Activated T-helper 17 cell treated with anti-CD3 and anti-CD28 coated beads, Interleukin-2, amount 50 U/mL, for 72 hours (primary cell): ENCODE measurements at places on chromosomes 5 and 9. TPM values are rescaled to one million over a fixed set of nuclear protein-coding genes. Genes with fewer than 3 reads are reported as not detected.
A peak's percentile ranks its signal among the peaks of the same experiment; 100 is the strongest.

DNA sequence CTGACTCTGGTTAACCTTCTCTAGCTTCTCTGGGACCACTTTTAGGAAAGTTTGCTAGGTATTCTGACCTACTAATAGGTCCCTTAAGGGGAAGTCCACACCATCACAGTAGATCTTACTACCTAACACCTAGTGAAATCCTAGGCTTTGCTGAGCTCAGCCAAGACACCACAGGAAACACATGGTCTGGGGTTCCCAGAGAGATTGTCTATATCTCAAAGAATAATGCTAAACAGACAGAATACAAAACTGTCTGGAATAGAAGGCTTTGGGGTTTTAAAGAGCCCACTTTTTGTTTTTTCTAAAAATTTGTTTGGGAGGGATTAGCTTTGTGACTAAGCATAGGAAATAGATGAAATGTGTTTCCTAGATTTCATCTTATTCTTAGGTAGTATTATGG is 395.1 kb downstream of the ARHGEF28 start:
- no peak overlapping the region for H3K4me3 ChIP-seq
- H3K27me3 ChIP-seq: peaks cover 24% of the 10 kb centered on the region
- no peak overlapping the region for H3K27ac ChIP-seq

GRCh38 chr9:108197008-108197365 is 658.8 kb downstream of the ACTL7B start:
- no peaks in the 10 kb centered on the region for H3K36me3 ChIP-seq
- no peak overlapping the region for H3K4me3 ChIP-seq
- no peaks in the 10 kb centered on the region for H3K27me3 ChIP-seq
- no peak overlapping the region for H3K27ac ChIP-seq
- H3K4me1 ChIP-seq: no peaks in the 10 kb centered on the region
- no peak for ATAC-seq

- no peaks in the 10 kb centered on the region for H3K36me3 ChIP-seq
- H3K4me3 ChIP-seq: no peak overlapping the region
- H3K27me3 ChIP-seq: peaks cover 6% of the 10 kb centered on the region
- H3K4me1 ChIP-seq: peaks cover 5% of the 10 kb centered on the region
Observed at GRCh38 chr5:159021901-159022556, 77.7 kb downstream of the EBF1 start.

- no peaks in the 10 kb centered on the region for H3K36me3 ChIP-seq
- H3K4me3 ChIP-seq: no peak overlapping the region
Observed at GRCh38 chr5:93219641-93220145, 361.3 kb downstream of the NR2F1-AS1 start.

DNA sequence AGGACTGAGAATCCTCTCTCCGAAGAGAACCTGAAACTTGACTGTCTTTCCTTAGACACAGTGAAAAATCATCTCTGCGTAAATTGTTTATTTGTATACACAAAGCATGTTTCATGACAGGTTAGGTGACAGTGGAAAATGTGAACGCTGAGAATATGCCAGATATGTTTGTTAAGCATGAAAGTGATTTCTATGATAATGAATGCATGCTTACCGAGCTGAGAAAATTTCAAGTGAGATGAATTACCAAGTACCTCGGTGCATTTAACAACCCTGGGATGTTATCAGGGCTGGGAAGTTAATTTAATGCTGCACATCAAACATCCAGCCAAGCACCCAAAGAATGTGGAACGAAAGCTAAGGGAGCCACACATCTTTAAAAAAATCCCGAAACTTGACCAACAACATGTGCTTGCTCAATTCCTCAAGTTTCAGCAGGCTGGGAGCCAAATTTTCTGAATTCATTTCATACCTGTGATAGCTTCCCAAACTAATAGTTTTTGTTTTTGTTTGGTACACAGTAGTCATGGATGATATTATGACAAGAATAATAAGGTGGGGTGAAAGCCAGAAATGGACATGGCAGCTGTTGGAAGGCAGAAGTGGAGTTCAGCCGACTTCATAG is 336.9 kb downstream of the ARHGEF28 start:
- H3K27me3 ChIP-seq: peaks cover 29% of the 10 kb centered on the region
- H3K4me3 ChIP-seq: no peak overlapping the region
- no peak for ATAC-seq
- no peak overlapping the region for H3K27ac ChIP-seq
- no peaks in the 10 kb centered on the region for H3K4me1 ChIP-seq
- H3K36me3 ChIP-seq: no peaks in the 10 kb centered on the region

DNA sequence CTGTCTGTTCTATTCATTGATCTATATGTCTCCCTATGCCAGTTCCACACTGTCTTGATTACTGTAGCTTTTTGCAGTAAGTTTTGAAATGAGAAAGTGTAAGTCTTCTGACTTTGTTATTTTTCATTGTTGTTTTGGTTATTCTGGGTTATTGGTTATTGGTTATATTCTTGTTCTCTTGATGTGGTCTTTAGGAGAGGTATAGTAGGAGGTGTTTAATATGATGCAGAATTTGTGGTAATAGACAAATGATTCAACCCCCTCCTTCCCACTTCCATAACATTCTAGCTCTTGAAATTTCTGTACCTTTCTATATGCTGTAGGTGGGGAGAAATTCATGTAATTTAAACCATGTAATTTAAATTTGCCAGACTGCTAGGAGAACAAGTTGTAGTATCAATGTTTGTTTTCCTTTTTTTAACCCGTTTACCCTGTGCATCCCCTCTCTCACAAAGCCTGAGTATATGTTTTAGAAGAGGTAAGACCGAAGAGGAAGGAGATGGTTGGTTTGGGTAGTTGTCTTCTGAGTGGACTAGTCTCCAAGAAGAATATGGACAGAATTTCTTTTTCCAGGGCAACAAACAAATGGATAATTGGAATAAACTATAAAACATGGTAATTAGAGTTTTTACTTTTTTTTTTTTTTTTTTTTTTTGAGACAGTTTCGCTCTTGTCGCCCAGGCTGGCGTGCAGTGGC is 19.2 kb downstream of the ANKHD1 start:
- H3K4me3 ChIP-seq: peak overlapping the region; percentile 45
- H3K36me3 ChIP-seq: peaks cover 42% of the 10 kb centered on the region
- H3K27ac ChIP-seq: peak overlapping the region; percentile 38
- H3K4me1 ChIP-seq: peaks cover 45% of the 10 kb centered on the region
- ATAC-seq: peak; percentile 93

GRCh38 chr9:77543131-77543822 is 104.8 kb downstream of the GNA14 start:
- no peaks in the 10 kb centered on the region for H3K4me1 ChIP-seq
- peaks cover 19% of the 10 kb centered on the region for H3K27me3 ChIP-seq
- no peak overlapping the region for H3K27ac ChIP-seq
- ATAC-seq: no peak

Gene ANKRD31
- 0.48 TPM for total RNA-seq

GRCh38 chr5:139985290-139985689 is 57.8 kb downstream of the NRG2 start:
- no peaks in the 10 kb centered on the region for H3K4me1 ChIP-seq
- H3K4me3 ChIP-seq: no peak overlapping the region
- H3K27me3 ChIP-seq: peaks cover 17% of the 10 kb centered on the region
- H3K27ac ChIP-seq: no peak overlapping the region
- no peaks in the 10 kb centered on the region for H3K36me3 ChIP-seq
- no peak for ATAC-seq

DNA sequence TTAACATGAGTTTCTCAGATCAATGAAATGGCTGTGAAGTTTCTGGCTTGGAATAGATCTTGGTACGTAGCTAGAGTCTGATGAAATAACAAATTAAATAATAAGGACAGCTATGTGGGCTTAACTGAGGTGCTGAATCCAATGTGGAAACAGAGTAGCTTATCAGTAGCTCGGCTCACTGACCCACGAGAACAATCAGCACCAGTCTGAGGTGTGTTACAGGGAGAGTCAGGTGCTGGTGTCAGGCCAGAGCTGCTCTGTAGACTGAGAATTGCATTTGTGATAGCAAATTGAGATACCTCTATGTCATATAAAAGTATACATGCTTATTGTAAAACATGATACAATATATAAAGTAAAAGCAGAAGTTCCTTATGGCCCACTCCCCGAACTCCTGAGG is 21.2 kb upstream of the CCL28 start:
- no peaks in the 10 kb centered on the region for H3K27me3 ChIP-seq
- no peaks in the 10 kb centered on the region for H3K36me3 ChIP-seq
- H3K27ac ChIP-seq: no peak overlapping the region
- no peak overlapping the region for H3K4me3 ChIP-seq

- H3K27ac ChIP-seq: no peak overlapping the region
- H3K4me1 ChIP-seq: no peaks in the 10 kb centered on the region
- ATAC-seq: no peak
Observed at GRCh38 chr9:28758971-28759370, 1185.7 kb upstream of the C9orf72 start.

Gene TRIM7
- total RNA-seq: 5.9 TPM

DNA sequence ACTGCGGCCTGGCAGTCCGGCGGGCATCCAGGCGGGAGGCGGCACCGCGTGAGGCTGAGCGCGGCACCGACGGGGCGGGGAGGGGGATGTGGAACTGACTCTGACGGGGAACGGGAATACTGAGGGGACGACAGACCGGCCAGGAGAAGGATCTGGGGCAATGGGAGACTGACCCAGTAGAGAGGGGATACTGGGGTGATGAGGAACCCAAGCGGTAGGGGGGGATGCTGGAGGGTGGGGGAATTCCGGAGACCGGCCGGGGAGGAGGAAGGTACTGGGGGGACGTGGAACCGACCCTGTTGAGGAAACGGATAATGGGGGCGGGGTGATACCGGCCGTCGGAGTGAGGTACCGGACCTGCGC is 423 bp downstream of the IPPK start:
- H3K4me1 ChIP-seq: peaks cover 28% of the 10 kb centered on the region
- H3K36me3 ChIP-seq: peaks cover 25% of the 10 kb centered on the region
- peak overlapping the region; percentile 75 for H3K27ac ChIP-seq
- H3K4me3 ChIP-seq: peak overlapping the region; percentile 90

Gene IFNK
- not detected for total RNA-seq

DNA sequence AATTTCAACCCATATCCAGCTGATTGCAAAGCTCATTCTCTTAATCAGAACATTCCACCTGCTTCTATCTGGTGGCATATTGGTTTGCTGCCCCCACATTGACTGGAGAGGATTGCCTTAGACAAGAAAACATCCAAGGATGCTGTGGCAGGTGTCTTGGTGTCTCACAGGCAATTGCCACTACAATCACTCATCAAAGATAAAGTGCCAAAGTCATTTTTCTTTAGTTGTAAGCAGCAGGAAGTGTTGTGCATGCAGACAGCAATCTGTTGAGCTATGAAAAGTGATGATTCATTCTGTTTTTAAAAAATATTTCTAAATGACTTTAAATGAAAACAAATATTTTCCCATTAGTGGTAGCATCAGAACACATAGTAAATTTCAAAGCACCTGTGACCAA is 53.9 kb downstream of the CDH6 start:
- H3K27ac ChIP-seq: no peak overlapping the region
- no peak overlapping the region for H3K4me3 ChIP-seq
- no peaks in the 10 kb centered on the region for H3K27me3 ChIP-seq
- H3K36me3 ChIP-seq: no peaks in the 10 kb centered on the region

DNA sequence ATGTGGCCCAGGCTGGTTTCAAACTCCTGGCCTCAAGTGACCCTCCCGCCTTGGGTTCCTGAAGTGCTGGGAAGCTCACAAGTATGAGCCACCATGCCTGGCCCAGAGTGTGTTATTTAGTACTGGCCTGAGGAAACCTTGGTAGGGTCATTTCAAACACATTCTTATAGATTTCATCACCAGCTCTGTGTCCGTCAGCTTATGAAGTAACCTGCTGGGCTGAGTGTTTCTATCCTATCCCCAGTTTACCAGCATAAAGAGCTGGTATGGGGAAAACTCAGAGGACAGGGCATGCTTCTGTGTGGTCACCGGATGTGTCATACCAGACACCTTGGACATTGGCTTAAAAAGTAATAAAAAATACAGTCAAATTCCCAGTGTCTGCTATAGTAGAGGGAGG is 45.3 kb downstream of the PTPN3 start:
- H3K36me3 ChIP-seq: no peaks in the 10 kb centered on the region
- H3K4me1 ChIP-seq: peaks cover 2% of the 10 kb centered on the region
- ATAC-seq: no peak
- peaks cover 40% of the 10 kb centered on the region for H3K27me3 ChIP-seq
- H3K4me3 ChIP-seq: no peak overlapping the region

Gene TMEM215
- total RNA-seq: not detected

Gene PLAC8L1
- 0.69 TPM for total RNA-seq

DNA sequence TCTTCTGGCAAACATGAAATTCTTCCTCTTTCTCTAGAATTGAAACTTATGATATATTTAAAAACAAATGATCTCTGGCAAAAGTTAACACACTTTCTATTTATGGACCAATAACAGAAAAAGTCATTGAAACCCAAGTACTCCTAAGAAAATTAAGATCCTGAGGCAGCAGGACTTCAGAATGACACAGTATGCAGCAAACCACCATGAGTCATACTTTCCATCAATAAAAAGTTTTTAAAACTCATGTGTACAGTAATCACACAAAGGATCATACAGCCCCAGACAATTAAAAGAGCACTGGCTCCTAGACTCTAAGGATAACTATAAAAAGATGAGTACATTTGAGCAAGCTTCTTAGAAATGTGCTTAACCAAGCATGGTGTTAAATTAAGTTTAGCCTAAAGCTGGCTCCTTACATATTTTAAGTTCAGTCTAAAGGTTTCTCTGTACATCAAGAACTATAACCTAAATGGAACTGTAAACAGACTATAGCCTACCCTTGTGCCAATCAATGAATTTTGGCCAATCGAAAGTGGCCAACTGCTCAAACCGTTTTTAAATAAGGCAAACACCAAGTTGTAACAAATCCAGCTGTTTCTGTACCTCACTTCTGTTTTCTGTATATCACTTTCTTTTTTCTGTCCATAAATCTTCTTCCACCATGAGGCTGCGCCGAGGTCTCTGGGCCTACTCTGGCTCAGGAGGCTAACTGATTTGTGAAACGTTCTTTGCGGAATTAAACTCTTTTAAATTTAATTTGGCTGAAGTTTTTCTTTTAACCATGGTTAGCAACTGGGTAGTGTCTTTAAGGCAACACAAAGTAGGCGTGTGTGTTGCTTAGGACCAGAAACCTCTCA is 232.1 kb upstream of the PIK3R1 start:
- H3K27ac ChIP-seq: no peak overlapping the region
- no peaks in the 10 kb centered on the region for H3K36me3 ChIP-seq
- ATAC-seq: peak; percentile 54
- peaks cover 7% of the 10 kb centered on the region for H3K27me3 ChIP-seq
- no peak overlapping the region for H3K4me3 ChIP-seq

GRCh38 chr9:76657265-76657664 is 107.0 kb upstream of the PCA3 start:
- H3K4me3 ChIP-seq: no peak overlapping the region
- H3K27ac ChIP-seq: no peak overlapping the region
- H3K27me3 ChIP-seq: no peaks in the 10 kb centered on the region
- no peaks in the 10 kb centered on the region for H3K36me3 ChIP-seq

- H3K4me3 ChIP-seq: no peak overlapping the region
- peaks cover 33% of the 10 kb centered on the region for H3K27me3 ChIP-seq
- no peak for ATAC-seq
- H3K4me1 ChIP-seq: no peaks in the 10 kb centered on the region
- H3K36me3 ChIP-seq: no peaks in the 10 kb centered on the region
Observed at GRCh38 chr9:121800376-121800775, 148.9 kb downstream of the DAB2IP start.

GRCh38 chr5:55982957-55983381 is 11.8 kb downstream of the IL6ST start:
- H3K4me1 ChIP-seq: peaks cover 32% of the 10 kb centered on the region
- ATAC-seq: no peak
- H3K27me3 ChIP-seq: no peaks in the 10 kb centered on the region
- H3K27ac ChIP-seq: no peak overlapping the region

Gene ARSI
- total RNA-seq: not detected
